Epithelial cell of esophagus (primary cell): ENCODE measurements at places on chromosomes 2 and 18.

DNA sequence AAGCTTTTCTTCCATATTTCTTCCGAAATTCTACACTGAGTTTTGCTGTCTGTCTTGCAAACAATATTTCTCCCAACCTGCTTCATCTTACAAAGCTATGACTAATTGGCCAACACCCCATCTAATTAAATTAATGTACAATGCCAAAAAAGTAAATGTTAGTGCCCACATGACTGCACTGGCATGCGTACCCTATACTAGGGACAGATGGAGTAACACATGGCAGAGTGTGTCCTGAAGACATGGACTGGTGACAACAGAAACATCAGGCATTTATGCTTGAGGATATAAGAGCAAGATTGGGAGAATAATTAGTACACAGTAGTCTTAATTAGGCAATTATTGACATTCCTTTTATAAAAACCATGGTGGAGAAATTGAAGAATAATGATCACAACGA lies 66.8 kb downstream of the MREG start:
- no peak for DNase-seq

DNA sequence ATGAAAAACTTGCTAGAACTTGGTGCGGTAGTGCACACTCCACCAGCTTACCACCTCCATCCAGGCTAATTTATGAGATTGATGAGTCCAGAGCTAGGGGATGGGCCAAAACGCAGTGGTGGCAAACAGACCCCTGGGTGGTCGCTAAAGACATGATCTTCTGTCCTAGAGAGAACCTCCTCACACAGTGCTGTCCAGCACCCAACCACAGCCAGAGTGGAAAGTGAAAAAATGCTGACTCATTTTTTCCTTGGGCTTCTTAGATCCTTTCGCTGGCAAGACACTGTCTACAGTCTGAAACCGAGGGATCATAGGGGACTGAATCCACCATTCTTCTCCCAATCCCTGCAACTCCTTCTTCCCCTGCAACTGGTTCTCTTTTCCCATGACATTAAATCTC lies 4.1 kb downstream of the ANTXR1 start:
- DNase-seq, result no peak

DNA sequence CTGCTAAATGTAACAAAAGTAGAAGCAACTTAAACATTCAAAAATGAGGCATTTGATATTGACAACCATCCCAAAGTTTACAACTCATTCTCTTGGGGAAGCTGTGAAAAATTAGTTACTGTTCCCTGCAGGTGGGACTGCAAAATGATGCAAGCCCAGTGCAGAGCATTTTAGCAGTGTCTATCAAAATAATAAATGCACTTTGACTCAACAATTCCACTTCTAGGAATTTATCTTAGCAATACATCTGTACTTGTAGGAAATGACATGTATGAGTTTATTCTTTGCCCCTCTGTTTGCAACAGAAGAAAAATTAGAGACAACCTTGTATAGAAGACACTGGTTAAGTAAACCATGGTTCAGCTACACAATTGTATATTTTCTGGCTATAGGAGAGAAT lies 48.0 kb upstream of the TLK1 start:
- DNase-seq, result no peak

DNA sequence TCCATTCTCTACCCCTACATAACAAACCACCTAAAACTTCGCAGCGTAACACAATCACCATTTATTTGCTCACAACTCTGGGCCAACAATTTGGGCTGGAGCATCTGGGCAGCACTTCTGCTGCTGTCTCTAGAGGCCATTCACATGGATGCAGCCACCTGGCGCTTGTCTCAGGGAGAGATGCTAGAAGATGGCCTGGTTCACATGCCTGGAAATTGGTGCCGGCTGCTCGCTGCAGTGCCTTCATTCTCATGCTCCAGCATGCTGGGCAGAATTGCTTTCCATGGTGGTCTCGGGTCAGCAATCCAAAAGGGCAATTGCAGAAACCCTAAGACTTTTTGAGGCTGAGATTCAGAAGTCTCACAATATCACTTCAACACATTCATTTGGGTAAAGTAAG lies 157.4 kb downstream of the SUCLG1 start:
- no peak for DNase-seq

GRCh38 chr2:30466216-30466615 lies 19.2 kb downstream of the LCLAT1 start:
- DNase-seq, result no peak

DNA sequence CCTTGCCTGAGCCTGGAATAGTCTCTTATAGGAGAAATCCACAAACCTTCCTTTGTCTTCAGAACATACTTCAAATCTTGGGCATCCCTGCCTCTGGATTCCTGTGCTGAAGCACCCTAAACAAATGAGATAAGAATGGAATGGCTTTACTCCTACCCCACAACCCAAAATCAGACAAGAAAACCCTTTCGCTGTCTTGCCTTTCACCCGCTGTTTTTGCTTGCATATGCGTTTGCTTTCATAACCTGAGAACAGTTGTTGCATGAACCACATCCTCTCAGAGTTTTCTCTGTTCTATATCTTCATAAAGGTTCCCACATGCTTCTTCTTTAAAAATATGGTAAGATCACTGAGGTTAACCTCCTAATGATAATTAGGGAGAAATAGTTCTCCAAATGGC lies 132.1 kb upstream of the MAP3K20 start:
- no peak for DNase-seq

DNA sequence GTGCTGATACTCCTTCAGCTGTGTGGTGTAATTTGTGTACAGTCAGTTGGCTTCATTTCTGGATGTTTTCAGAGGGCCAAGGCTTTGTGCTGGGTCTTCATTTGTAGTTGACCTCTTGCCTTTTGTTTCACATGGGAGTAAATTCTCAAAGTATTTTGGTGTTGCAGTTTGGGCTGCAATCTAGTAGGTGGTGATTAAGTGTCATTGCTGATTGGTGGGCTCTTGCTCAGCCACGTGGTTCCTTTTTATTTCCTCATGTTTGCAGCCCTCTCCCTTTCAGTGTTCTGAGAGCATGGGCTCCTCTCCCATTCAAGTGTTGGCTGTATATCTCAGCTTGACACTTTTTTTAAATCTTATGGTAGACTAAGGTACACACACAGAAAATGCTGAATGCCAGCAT lies 96.8 kb downstream of the SNTG2 start:
- no peak for DNase-seq

DNA sequence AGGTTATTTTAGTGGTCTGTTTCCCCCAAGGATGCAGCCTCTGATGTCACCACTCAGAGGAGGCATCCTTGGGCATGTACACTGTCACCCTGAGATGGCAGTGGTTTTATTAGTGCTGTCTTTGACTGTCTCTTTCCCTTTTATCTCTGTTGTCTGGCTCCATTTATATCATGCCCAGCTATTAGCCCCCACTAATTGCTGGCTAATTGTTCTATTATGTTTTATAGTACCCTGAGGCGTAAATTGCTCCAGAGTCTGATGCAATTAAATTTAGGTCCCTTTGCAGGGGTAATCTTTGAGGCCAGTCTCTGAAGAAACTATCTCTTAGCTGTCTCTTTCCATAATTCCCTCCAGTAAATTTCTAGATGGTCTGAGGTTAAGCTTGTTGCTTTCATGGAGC lies 301.0 kb upstream of the KLHL29 start:
- DNase-seq, result no peak

- DNase-seq, result no peak
Observed at GRCh38 chr2:188600536-188601210, 309.0 kb downstream of the GULP1 start.

GRCh38 chr18:3044931-3045698 lies 32.2 kb upstream of the LPIN2 start:
- DNase-seq, result peak; percentile 55

DNA sequence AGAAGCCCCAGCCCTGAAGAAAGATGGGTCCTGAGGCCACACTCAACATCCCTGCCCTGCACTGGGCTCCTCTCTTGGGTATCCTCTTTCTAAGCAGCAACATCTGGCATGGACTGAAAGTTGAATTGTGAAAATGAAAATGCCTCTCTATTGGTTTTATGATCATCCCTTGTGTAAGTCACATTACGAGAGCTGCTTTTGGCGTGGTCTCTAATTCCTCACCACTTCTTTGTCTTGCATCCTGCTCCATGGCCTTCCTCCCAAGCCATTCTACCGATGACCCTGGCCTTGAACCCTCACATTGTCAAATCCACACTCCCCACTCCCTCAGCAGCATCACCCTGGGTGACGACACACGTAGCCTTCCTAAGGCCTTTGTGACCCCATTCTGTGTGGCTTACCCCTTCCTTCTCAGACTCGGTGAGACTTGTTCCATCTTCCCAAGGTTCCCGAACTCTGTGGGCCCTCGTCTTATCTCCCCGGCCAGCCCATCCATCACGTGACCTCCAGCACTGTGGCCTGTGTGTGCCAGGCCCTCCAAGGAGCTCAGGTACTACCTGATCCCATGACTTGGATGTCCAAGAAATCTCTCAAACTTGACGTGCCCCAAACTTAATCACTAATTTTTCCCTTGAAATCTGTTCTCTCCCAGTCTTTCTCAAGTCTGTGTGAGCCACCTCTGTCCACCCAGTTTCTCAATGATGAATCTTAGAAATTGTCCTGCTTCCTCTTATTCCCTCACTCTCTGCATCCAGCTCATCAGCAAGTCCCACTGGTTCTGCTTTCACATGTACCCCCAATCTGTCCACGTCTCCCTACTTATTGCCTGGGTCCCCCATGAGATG lies 194.7 kb upstream of the HS6ST1 start:
- DNase-seq, result no peak

- no peak for DNase-seq
Observed at GRCh38 chr2:30505500-30506180, 58.6 kb downstream of the LCLAT1 start.

DNA sequence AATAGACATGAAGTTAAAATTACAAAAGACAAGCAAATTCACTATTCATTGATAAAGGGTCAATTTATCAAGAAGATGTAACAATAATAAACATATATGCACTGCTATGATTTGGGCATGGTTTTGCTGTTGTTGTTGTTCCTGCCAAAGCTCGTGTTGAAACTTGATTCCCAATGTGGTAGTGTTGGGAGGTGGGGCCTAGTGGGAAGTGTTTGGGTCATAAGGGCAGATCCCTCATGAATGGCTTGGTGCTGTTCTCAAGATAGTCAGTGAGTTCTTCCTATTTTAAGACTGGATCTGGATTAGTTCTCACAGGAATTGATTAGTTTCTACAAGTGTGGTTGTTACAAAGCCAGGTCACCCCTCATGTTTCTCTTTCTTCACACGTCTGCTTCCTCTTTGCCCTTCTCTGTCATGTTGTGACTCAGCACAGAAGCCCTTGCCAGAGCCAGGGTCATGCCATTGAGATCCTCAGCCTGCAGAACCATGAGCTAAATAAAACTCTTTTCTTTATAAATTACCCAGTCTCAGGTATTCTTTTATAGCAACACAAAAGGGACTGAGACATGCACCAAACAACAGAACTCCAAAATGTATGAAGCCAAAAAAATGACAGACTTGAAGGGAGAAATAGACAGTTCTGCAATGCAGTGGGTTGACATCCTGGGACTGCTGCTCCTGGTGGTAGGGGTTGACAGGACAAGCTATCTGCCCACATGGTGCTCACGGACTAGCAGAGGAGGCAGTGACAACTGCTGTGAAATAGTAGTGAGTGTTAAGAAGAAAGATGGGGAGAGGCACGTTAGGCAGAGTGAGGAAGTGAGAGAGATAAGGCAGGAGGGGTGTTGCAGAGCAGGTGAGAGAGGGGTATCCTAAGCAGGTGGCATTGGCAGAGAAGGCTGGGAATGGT lies 18.6 kb upstream of the SKA1 start:
- peak; percentile 61 for DNase-seq
